ENCODE measurements at places on chromosomes 1 and 21.

GRCh38 chr1:10942542-10942912 is 69.9 kb upstream of the TARDBP start:
- DNase-seq: no peak

DNA sequence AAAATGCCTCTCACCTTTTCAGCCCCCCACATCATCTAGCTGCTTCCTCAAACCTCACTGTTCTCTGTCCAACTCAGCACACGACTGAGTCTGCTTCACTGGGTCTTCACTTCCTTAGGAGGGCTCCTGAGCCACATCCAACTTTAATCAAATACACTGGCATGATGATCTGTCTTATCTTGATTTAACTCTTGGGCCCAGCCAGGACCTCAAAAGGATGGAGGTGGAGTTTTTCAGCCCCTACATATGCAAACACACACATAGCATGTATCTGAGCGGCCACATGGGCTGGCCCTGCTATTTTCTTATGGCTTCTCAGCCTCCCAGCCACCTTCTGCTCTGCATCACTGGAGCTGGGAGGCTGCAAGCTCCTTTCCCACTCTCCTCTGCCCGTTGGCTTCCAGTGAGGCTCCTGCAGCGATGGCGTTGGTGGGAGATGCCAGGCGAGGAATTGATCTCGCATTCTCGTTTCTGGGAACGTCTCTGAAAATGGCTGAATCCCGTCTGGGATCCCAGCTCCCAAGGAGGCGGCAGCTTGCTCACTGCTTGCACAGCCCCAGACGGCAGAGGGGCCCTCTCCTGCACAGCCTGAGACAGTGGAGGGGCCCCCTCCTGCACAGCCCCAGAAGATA is 1.8 kb upstream of the PRXL2B start:
- DNase-seq: no peak

DNA sequence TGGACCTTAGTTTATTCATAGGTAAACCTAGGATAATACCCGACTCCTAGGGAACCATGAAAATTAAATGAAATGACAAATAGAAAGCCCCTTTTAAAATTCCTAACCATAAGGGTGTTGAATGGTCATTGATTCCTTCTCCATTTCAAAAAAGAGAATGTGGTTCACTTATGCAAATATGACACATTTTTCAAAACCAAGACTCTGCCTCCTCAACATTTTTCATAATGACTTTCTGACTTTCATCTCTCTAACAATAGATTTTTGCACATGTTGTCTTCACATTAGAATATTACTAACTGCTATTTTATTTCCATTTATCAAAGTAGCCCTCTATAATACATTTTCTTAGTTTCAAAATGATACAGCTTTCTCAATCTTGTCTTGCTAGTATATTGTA is 169.1 kb downstream of the NTNG1 start:
- DNase-seq: no peak

DNA sequence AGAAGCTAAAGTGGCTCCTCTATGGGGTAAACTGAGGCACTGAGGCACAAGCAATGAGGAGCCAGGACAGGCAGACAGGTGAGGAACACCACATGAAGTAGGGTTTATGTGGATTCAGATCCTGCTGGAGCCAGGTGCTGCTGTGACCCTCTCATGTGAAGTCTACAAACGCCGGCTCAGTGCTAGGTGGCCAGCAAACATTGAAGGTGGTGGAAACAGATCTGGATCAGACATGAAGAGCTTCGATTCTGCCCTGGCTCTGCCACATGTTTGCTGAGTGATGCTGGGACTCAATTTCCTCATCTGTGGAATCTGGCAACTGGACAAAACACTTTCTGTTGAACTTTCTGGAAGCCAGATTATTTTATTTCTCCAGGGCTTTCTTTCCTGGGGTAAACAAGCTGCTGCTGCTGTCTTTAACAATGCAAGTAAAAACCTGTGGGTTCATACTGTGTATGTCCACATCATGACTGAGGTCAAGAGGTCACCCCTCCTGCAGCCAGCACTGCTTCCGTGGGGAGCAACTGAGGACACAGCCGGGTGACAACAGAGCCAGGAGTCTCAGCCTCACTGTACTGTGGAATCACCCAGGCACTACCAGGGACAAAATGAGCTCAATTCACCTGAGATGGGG is 33.3 kb downstream of the HMGB4 start:
- DNase-seq: no peak

DNA sequence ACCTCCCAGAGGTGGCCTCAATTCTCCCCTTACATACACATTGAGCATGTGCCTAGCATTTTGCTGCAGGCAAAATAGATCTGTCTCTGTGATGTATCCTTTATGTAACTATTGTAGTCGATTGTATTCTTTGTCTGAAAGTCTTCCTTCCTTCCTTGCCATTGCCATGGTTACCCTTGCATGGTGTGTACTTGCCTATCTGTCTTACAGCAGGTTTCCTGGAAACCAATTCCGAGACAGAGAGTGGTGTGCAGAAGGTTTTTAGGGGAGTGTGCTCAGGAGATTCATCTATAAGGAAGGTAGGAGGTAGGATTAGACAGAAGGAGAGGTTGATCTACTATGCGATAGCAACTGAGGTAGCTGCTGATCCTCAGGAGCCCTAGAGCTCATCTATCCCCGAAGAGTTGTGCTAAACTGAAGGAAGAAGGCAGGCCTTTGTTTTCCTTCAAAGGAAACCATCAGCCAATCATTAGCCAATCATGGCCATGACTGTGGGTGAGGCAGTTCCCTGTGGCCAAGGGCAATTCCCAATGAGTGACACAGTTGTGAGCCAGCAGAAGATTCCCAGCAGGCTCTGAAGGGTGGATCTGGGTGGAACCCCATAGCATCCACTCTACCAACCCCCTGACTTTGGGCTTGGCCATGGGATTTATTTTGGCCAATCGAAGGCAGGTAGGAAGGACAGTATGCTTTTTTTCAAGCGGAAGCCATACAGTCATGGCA is 15.0 kb downstream of the CITED4 start:
- no peak for DNase-seq

DNA sequence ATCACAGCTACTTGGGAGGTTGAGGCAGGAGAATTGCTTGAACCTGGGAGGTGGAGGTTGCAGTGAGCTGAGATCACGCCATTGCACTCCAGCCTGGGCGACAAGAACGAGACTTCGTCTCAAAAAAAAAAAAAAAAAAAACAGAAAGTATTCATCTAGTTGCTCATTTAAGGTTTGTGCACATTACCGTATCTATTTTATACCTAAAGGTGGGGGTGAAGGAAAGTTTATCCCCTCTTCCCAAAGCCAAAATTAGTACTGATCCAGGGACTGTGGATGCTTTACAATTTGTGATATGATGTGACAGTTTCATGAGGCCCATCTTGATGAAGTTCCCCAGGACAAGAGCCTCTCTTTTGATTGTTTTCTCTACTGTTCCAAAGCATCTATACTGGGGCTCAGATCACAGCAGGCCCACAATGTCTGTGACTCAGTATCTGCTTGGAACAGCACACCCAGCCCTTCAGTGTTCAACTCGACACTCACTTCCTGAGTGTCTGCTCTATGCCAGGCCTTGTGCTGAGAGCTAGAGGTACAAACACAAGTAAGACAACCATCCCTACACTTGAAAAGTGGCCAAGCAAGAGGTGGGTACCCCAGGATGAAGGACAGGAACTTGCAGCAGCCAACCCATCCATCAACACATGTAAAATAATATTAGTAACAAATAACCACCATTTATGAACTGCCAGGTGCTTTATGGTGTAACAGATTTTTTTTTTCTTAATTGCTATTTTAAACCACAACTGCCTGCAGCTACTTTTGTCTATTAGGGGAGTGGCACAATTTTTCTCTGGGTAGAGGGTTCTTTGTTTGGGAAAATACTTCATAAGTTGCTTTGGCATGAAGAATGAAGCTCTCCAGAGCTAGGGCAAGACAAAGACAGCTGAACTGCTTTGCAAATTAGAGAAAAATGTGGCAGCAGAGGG is 29.0 kb upstream of the KHDRBS1 start:
- no peak for DNase-seq

- no peak for DNase-seq
Measured at GRCh38 chr1:43947874-43948437, 1.2 kb downstream of the IPO13 start.

DNA sequence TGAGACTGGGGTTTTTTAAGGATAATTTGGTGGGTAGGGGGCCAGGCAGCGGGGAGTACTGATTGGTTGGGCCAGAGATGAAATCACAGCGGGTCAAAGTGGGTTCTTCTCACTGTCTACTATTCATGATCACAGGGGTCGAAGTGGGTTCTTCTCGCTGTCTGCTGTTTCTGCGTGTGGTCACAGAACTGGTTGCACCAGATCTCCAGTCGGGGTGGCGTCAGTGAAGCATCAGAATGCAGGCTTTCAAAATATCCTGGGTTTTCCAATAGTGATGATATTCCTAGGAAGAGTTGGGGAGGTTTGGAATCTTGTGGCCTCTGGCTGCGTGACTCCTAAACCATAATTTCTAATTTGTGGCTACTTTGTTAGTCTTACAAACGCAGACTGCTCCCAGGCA is 45.1 kb downstream of the TRPM2 start:
- DNase-seq: no peak

DNA sequence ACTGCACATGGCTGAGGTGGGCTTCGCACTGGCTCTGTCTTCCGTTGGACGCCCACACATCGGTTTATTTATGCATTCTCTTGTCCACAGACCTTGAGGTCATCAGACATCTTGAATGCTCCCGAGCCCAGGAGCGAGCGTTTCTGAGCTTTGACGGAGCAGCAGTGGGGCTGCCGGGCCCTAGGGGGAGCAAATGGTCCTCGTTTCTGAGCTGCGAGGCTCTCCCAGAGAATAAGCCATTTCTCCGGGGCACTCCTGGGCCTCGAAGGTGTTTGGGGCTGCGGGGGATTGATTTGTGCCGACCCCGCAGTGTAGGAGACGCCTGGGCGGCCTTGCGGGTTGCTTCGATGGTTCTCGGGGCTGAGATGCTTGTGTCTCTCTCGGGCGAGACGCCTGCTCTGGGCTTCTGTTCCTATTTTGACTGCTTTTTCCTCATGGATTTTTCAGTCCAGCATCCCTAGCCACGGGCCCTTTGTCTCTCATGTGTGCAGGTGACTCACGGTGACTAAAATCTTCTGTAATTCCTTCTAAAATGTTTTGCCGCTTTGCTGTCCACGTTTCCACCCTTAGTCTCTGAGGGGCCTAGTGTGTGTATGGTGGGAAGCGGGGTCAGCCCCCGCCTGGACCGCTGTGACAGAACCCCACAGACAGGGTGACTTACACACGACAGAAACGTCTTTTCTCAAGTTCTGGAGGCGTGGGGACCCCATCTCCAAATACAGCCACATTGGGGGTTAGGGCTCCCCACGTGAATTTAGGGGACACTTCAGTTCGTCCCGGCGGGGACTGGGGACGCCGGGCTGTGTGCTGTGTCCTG is 62.1 kb downstream of the FAAP20 start:
- no peak for DNase-seq

DNA sequence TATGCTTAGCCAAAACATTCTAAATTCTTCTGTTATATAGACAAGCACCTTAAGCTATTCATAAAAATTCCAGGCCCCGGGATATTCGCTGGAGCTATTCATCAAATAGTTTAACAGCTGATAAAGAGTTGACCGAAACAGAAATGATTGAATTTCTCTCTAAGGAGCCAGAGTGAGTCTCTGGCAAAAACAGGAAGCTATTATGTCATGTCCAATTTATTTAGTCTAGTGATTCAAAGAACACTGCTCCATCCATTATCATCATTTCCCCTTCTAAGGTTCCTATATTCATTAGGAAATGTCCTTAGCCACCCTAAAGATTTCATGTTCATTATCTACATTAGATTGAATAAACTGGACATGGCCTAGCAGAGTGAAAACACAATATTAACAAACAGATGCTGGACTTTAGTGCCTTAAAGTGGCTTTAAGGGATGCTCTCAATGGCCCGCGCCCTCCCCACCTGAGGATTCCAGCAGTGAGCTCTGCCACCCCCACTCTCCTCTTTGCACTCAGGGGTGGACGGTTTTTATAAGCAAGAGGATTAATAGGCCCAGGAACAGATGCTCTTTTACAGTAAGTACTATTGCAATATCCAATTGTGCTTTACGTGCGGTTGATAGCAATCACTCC is 122.1 kb upstream of the RGS1 start:
- no peak for DNase-seq

- no peak for DNase-seq
Measured at GRCh38 chr21:42257091-42257765, 38.3 kb downstream of the ABCG1 start.

- no peak for DNase-seq
Measured at GRCh38 chr1:114207635-114208034, 54.0 kb upstream of the SYT6 start.

DNA sequence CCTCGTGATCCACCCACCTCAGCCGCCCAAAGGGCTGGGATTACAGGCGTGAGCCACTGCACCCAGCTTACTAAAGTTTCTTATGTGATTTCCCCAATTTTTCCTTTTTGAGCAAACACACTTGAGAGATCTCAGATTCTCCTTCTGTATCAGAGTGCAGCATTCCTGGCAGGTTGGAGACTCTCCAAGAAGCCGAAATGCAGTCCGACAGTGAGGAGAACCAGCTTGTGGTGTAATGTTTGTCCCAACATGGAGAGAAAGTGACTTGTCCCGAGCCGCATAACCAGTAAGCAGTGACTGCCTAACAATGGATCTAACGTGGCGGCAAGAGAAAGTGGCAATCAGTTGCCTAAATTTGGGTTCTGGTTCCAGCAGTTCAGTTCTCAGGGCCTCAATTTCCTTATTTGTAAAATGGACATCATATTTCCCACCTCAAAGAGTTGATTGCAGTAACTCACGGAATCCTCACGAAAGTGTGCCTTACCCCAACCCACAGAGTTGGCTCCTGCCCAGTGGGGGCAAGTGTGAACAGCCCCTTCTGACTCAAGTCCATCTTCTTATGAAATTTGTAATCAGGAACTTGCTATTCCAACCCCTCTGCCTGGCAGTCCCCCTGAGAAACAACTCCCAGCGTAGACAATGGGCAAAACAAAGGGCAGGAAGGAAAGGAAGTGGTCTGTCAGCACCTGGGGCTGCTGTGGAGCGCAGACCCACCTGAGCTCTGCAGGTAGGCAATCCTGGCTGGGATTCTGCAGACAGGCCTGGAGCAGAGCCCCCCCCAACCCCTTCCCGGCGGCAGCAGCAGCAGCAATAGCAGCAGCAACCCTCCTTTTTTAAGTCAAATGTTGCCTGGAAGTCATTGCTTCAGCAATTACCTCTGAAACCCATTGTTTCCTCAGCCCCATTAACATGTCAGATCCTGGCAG is 223.6 kb upstream of the POU3F1 start:
- no peak for DNase-seq

All from AG09319 (cell line).